GM04503 (cell line): ENCODE measurements at places on chromosomes 11 and 22.

DNA sequence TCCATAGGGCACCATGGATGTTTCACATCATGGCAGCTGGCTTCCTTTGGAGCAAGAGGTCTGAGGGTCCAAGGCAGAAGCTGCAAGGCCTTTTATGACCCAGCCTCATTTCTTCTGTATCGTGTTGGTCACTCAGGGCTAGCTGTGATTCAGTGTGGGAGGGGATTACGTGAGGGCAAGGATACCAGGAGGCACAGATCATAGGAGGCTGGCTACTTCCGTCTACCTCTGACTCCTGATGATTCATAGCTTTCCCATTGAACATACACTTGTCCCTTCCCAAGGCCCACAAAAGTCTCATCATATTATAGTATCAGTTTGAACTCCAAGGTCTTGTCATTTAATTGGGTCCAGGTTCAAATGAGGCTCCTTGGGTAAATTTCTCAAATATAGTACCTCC is 135.3 kb upstream of the ZBED5 start:
- DNase-seq = no peak

DNA sequence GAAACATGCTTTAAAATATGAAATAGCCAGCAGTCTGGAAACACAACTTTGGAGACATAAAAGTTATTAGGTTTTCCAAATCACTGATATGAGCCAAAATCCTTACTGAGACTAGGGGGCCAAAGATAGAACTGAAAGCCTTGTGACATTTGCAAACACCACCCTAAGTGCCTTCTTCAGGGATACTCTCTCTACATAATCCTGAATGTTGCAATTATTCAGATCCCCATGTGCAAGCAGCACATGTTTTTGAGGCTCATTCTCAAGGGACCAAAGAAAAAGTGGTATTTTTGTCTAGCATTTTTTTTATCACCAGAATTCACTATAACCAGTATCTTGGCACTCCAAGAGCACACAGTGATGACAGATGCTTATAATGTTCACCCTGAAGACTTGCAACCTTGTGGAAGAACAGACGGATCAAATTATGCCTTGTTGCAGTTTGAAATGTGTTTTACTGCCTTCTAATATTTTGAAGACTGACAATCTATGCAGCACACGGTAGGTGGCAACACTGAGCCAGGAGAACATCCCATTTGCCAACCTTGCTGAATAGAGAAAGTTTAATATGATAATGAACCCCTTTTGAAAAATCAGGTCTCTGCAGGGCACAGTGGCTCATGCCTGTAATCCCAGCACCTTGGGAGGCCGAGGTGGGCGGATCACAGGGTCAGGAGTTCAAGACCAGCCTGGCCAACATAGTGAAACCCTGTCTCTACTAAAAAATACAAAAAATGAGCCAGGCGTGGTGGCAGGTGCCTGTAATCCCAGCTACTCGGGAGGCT is 78.5 kb downstream of the PLEKHA7 start:
- peak; percentile 53 for DNase-seq

DNA sequence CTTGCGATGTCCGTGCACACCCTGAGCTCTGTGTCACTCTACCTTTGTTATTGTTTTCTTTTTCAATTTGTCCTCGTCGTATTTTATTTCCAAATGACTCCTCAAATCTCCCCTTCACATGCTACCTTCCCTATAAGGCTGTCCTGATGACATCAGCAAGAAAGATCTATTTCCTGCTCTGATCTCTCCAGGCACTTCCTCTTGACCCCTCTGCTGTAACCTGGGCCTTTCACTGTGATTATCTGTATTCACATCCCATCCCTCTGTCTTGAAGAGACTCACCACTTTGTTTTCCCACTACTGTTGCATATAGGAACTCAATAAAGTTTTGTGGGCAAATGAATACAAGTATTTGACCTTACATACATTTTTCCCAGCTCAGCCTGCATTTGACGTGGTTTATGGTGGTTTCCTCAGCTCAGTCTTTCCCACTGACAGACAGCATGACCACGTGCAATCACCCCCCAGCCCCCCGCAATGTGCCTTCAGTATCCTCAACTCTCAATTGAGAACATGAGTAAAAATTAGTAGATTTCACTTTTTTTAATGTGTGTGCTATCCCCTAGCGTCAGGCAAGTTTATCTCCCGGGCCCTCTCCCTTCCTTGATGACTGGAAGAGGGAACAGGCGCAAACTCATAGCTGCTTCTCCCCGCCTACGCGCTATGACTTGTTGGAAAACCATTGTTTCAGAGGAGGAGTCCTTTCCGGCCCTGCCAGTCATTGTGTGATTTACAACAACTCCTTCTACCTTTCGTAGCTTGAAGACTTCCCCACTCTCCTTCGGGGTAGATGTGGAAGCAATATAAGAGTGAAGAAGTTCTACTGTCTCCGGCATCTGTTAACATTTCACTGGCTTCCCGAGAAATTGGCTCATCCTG is 498.5 kb downstream of the NTM start:
- DNase-seq = no peak

DNA sequence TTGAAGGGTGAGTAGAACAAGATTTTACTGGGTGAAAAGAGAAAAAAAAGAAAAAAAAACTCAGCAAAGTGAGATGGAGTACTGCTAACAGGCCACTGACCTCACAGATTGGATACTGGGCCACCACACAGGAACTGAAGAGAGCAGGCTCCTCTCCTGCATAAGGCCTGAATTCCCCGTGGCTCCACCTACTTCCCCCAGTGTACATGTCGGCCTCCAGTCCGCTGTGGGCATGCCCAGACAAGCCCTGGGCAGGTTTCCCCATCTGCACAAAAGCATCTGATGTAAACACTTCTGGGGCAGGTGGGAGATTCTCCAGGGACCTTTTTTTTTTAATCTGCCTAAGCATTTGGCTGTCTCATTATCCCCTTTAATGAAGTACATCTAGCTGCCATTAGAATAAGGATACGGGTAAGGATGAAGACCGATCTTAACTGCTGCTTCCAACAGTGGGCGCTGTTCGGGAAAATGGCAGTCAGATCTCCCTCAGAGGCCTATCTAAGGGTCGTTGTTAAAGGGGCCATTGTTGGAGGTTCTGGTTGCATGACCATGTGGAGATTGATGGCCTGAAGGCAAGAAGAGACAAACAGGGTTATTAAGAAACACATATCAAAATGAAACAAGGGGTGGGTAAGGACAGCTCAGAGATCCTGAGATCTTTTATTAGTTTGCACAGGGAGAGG is 48.5 kb downstream of the MS4A13 start:
- DNase-seq = no peak

- no peak for DNase-seq
These were observed at the start of gene MADD for GRCh38 chr11:47269829-47270305. MADD (plus strand) TSS chr11:47270133.

DNA sequence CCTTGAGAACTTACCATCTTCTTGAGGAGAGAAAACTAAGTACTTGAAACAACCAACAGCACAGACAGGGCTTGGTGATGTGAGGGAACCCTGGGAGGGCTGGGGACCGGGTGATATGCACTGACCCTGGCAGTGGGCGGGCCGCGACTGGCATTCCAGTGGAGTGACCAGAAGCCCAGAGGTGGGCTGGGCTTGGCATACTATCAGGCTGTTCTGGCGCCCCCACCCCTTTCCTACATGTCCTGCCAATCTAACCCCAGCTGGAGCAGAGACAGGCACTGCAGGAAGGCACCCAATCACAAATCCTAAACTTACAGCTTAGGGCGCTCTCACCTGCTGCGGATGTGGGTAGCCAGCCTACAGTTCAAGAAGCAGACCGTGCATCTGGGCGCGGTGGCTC is 54.0 kb upstream of the GCAT start:
- DNase-seq = no peak
